ENCODE measurements at places on chromosomes 3 and 15. TPM values are rescaled to one million over a fixed set of nuclear protein-coding genes. Genes with fewer than 3 reads are reported as not detected.

Gene INTS14
- 26.8 TPM for total RNA-seq

Gene IQCF5
- not detected for total RNA-seq

DNA sequence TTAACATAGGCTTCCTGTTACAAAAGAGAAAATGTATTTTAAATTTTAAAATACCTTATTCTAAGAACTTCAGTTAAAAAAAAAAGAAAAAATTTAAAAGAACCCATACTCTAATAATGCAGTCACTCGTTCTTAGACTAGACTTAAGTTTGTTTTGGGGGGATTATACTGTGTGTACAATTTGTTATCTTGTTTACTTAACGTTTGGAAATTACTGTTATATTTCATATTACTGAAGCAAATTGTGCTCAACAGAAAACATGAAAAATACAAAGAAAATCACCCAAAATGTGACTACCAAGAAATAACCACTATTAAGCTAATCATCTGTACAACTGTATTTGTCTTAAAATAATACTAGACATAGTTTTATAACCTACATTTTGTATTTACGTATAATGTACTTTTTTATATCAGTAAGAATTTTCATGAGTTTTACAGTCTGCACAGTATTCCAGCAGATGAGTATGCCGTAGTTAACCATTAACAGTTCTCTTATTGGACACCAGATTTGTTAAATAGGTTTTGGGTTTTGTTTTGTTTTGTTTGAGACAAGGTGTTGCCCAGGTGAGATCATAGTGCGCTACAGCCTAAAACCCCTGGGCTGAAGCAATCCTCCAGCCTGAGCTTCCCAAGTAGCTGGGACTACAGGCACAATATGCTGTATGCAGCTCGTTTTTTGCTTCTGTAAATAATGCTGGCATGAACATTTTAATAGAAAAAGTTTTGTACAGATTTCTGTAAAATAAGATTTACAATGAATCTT is 88.8 kb upstream of the CHD2 start:
- DNase-seq: peak; percentile 65

- no peak for DNase-seq
These were observed 25.2 kb downstream of the CCNL1 start for GRCh38 chr3:157134620-157135191.

GRCh38 chr3:82424031-82424339 is 662.5 kb upstream of the GBE1 start:
- no peak for DNase-seq

DNA sequence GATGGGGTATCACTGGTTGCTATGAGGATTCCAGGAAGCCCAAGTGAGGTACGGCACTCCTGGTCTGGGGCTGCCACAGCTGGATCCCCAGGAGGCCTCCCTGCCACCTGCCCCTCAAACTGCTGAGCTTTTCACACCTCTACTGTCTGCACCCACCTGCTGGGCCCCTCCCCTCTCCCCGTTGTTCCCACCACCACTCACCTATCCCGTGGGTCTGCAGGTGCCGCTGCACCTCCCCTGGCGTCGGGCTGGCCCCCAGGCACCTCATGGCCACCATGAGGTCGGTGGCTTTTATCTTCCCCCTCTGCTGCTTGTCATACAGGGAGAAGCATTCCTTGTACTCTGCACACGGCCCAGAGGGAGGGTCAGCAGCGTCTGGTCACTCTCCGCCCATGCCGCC is 5.8 kb downstream of the CALML4 start:
- no peak for DNase-seq

- peak; percentile 31 for DNase-seq
These were observed 403.6 kb upstream of the CDIN1 start for GRCh38 chr15:36175741-36176291.

- DNase-seq: no peak
These were observed 521.1 kb downstream of the PLOD2 start for GRCh38 chr3:145639875-145640274.

DNA sequence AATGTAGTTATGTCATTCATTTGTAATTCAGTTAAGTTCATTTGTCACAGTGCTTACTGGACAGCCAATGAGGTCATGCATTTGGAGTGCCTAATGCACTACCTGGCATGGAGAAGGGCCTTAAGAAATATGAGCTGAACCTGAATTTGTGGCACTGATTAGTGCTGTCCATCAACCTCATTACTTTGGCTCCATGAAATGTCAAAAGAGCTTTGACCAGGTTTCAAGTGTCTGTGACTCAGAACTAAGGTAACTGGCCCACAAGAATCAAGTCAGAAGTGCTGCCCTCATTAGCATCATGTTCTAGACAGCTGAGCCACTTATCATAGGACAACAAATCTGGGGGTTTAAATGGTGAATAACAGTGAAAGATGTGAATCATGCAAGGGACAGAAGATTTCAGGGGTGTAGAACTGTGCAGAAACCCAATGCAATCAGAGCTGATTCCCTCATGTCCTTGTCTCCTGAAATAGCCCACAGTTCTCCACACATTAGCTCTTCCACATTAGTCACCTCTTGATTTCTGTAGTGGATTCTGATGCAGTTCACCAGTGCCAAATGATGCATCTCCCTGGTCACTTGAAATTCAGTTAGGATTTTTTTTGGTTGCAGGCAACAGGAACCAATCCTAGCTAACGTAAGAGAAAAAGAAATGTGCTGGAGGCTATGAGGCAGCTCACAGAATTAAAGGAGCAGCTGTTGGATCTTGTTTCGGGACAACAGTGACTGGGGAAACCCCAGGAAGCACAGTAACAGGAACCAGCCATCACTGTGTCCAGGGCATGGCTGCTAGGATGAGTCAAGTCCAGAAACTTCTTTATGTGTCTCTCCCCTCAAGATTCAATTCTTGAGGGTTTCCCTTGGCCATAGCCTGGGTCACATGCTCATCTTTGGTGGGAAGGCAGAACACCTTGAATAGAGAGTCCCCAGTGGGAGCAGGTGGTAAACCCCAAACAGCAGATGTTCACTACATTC is 38.7 kb downstream of the CHST2 start:
- peak; percentile 56 for DNase-seq

Data from tongue (tissue), 3 donors.